Islet precursor cell (in vitro differentiated cells): ENCODE measurements at places on chromosomes 4 and X.

DNA sequence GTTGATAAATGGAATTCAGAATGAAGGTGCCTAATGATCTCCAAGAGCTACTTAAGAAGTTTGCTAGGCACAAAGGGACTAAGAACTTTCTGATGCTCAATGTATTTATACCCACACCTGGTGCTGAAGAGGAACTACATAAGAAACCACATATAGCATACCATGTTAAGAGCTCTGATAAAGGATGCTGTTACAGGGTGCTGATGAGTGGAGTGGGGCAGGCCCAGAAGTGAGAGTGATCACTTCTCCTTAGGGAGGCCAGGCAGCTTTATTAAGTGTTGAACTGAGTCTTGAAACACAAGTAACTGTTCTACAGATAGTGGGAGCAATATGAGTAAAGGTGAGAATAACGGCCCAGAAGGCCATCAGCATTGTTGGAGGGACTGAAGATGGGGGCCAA is 68.3 kb upstream of the CHRDL1 start:
- no peak for DNase-seq

DNA sequence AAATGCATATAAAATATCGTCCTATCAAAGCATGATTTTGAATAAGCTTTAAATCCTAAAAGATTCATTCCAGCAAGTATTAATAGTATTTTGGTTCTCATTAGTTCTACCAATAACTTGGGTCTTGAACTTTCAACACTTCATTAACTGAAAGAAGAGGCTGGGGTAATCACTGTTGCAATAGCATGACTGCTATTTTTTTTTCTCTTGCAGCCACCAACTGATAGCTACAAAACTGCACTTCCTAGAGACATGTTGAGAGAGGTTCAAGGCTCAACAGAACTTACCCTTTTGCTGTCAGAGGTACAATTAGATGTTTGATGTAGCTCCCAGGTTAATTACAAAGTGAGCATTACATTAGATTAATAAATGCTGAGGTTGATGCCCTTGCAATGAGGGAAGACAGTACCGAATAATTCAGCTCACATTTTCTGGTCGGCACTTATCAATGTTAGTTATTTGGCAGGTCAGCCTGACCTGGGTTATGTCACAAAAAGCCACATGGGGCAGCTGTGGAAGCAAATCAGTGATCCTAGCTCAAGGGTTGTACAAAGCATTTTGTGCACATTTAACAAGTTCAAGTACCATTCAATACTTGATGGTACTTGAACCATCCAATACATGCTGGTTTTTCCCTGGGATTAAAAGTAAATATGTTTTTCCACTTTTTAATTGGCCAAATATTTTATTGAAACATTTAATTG is 29.9 kb upstream of the TET2 start:
- no peak for DNase-seq

DNA sequence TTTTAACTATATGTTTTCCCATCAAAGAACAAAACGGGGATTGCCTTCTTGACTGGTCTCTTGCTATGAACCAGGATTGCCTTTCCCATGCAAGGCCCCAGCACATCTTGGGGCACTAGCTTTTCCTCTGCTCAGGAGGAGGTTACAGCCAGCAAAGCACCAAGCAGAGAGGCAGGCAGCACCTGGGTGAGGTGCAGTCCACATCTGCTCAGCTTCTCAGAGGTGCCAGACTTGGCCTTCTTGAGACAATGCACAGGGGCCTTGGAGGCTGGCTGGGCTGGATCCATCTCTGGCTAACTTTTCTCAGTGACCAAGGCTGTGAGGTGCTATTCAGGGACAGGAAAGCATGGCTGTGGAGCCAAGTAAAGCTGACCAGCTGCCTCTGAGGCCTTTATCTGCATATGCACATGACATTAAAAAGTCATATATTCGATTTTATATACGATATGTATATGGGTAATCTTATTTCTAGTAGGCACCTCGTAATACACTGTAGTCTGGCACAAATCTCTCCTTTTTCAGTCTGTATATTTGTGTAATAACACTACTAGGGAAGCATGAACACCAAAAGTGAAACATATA is 86.9 kb downstream of the CC2D2A start:
- no peak for DNase-seq

- DNase-seq = peak; percentile 63
Measured at GRCh38 chr4:186881521-186882220, 158.0 kb upstream of the FAT1 start.

GRCh38 chrX:3520982-3521381 is 174.5 kb upstream of the MXRA5 start:
- DNase-seq = no peak

DNA sequence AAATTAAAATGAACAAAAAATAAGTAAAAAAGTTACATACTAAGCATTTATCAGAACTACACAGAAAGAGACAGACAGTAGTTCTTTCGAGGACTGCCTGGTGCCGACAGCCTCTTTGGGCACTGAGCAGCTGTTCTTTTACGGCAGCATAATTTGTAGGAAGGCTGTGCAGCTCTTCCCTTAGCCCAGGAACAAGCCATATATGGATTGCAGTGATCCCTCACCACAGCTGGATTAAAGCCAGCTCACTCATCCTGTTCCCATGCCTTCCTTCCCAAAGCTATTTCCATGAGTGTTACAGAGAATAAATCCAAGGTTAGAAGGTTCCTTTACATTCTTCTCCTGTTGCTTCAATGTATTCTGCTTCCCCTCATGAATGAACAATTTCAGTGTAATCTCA is 71.7 kb downstream of the DDX60L start:
- peak; percentile 71 for DNase-seq

- DNase-seq = peak; percentile 71
Measured at GRCh38 chrX:22135171-22135711, 103.1 kb downstream of the PHEX start.

- no peak for DNase-seq
Measured at GRCh38 chrX:107629540-107629909, 1.2 kb downstream of the PRPS1 start.

GRCh38 chr4:182143822-182144625 is 99.2 kb upstream of the TENM3 start:
- peak; percentile 86 for DNase-seq

- DNase-seq = no peak
Measured at GRCh38 chr4:17065821-17066220, 167.4 kb upstream of the LDB2 start.

GRCh38 chr4:100083289-100083688 is 107.0 kb downstream of the DDIT4L start:
- no peak for DNase-seq

GRCh38 chr4:42350611-42351182 is 46.6 kb upstream of the SHISA3 start:
- DNase-seq = no peak

DNA sequence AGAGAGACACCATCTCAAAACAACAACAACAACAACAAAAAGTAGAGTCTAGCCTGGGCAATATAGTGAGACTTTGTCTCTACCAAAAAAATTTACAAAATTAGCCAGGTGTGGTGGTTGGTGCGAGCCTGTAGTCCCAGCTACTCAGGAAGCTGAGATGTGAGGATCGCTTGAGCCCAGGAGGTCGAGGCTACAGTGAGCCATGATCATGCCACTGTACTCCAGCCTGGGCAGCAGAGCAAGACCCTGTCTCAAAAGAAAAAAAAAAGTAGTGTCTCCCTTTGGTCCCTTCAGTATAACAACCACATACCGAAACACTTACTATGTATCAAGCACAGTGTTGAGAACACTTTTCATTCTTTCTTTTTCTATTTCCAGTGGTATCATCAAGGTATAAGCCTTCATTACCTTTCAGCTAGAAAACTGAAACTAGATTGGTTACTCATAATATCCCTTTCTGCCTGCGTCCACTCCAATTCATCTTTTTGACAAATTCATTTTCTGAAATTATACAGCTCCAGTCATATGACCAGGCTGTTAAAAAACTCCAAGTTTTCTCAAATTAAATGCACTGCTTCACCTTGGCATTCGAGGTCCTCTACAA is 54.1 kb downstream of the RPS6KA3 start:
- DNase-seq = no peak

- DNase-seq = no peak
Measured at GRCh38 chr4:185885604-185886003, 73.6 kb upstream of the SORBS2 start.

- peak; percentile 96 for DNase-seq
Measured at GRCh38 chr4:144355811-144356757, 215.6 kb upstream of the GYPA start.

DNA sequence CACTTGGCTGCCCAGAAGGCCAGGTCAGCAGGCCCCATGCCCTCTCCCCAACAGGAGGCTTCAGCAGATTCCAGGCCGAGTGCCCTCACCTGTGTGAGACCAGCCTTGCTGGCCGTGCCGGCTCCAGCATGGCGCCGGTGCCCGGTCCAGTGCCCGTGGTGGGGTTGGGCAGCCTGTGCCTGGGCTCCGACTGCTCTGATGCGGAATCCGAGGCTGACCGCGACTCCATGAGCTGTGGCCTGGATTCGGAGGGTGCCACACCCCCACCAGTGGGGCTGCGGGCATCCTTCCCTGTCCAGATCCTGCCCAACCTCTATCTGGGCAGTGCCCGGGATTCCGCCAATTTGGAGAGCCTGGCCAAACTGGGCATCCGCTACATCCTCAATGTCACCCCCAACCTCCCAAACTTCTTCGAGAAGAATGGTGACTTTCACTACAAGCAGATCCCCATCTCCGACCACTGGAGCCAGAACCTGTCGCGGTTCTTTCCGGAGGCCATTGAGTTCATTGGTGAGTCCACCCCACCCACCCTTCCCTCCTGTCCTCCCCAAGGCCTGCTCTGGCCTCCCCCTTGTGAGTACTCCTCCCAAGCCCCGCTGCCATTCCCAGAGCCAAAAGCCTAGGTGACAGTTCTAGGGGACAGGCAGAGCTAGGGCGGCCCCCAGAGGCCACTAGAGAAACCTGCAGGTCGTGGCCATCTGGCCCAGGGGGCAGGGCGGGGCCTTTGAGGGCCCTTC is 2.3 kb downstream of the DUSP9 start:
- peak; percentile 74 for DNase-seq
